Spinal cord (tissue), 10 donors: ENCODE measurements at places on chromosomes 3 and 15. TPM values are rescaled to one million over a fixed set of nuclear protein-coding genes. Genes with fewer than 3 reads are reported as not detected.

- H3K27me3 ChIP-seq = peaks cover 12% of the 10 kb centered on the region
- H3K27ac ChIP-seq = no peak overlapping the region
- peaks cover 76% of the 10 kb centered on the region for H3K36me3 ChIP-seq
- DNase-seq = no peak
These were observed 5.3 kb downstream of the SNX22 start for GRCh38 chr15:64156652-64157331.

- DNase-seq = no peak
- H3K27me3 ChIP-seq = no peaks in the 10 kb centered on the region
- no peak overlapping the region for H3K4me3 ChIP-seq
- H3K27ac ChIP-seq = peak overlapping the region; percentile 25
- H3K4me1 ChIP-seq = no peaks in the 10 kb centered on the region
- peaks cover 43% of the 10 kb centered on the region for H3K36me3 ChIP-seq
These were observed 37.9 kb downstream of the UQCC5 start for GRCh38 chr3:52574056-52574965.

GRCh38 chr15:48250640-48251076 lies 44.6 kb downstream of the SLC12A1 start:
- no peaks in the 10 kb centered on the region for H3K4me1 ChIP-seq
- no peak overlapping the region for H3K4me3 ChIP-seq
- no peaks in the 10 kb centered on the region for H3K36me3 ChIP-seq
- DNase-seq = peak; percentile 92
- H3K27me3 ChIP-seq = no peaks in the 10 kb centered on the region

DNA sequence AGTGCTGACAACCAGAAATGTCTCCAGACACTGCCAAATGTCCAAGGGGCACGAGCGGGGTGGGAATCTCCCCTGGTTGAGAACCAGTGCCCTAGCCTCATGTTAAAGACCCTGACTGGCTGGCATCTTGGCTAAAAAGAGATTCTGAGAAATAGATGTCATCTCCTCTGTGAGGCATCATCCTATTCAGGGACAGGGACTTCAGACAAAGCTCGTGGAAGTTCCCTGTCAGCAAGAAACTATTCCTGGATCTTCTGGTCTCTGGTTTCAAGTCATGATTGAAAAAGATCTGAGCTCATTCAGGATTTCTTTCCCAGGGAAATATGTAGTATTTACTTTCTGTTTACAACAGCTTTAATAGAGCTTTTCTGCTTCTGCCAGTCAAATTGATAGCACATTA lies 10.8 kb downstream of the WDR5B start:
- H3K4me1 ChIP-seq = no peaks in the 10 kb centered on the region
- no peaks in the 10 kb centered on the region for H3K27me3 ChIP-seq
- peaks cover 3% of the 10 kb centered on the region for H3K36me3 ChIP-seq
- no peak for DNase-seq
- H3K4me3 ChIP-seq = no peak overlapping the region

DNA sequence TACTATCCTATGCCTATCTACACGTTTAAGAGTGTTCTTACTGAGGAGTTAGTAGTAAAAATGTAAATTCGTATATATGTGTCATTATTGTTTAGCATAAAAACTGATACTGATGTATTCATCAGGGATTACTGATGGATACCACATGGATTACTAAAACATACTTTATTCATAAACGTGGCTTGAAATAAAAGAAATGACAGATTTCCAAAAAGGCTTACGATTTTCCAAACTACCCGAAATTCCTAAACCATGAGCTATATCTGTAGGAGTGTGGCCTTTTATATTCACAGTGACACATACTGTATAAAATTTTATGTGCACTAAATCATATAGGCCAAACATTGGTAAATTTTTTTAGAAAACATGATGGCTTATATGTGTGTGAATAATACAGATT lies 6.9 kb downstream of the TSC22D2 start:
- DNase-seq = no peak
- H3K4me3 ChIP-seq = no peak overlapping the region
- H3K4me1 ChIP-seq = no peaks in the 10 kb centered on the region
- peak overlapping the region; percentile 31 for H3K27ac ChIP-seq
- no peaks in the 10 kb centered on the region for H3K27me3 ChIP-seq

DNA sequence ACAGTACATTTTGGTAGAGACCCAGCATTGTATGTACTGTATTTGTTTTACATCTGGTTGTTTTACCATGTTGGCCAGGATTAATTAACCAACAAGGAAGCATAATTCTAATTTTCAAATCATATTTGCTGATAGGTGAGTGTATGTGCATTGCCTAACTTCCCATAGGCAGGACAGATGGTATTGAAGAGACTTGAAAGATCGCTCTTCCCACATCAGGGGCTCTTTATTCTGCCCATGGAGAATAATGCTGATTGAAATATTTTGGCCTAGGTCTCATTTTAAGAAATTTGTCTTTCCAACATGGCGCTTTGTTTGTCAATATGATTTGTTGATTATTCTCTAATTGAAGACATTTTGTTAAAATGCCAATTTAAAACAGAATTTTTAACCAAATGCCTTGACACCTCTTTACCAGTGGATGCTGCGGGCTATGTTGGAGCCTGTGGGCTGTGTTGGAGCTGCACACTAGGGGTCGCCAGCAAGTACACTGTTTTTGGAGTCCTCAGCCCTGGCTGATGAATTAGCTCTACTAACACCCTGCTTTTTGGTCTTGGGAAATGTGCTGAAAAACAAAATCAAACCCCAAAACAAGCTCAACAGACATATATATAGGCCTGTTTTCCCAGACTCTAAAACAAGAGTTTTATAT lies 5.3 kb downstream of the P2RY12 start:
- no peak overlapping the region for H3K27ac ChIP-seq
- H3K27me3 ChIP-seq = no peaks in the 10 kb centered on the region
- H3K4me3 ChIP-seq = no peak overlapping the region
- peaks cover 3% of the 10 kb centered on the region for H3K36me3 ChIP-seq
- DNase-seq = no peak

- H3K4me1 ChIP-seq = no peaks in the 10 kb centered on the region
- no peak overlapping the region for H3K4me3 ChIP-seq
- no peaks in the 10 kb centered on the region for H3K27me3 ChIP-seq
- H3K36me3 ChIP-seq = peaks cover 10% of the 10 kb centered on the region
- no peak overlapping the region for H3K27ac ChIP-seq
- no peak for DNase-seq
These were observed 183.2 kb downstream of the GAP43 start for GRCh38 chr3:115806501-115806900.

DNA sequence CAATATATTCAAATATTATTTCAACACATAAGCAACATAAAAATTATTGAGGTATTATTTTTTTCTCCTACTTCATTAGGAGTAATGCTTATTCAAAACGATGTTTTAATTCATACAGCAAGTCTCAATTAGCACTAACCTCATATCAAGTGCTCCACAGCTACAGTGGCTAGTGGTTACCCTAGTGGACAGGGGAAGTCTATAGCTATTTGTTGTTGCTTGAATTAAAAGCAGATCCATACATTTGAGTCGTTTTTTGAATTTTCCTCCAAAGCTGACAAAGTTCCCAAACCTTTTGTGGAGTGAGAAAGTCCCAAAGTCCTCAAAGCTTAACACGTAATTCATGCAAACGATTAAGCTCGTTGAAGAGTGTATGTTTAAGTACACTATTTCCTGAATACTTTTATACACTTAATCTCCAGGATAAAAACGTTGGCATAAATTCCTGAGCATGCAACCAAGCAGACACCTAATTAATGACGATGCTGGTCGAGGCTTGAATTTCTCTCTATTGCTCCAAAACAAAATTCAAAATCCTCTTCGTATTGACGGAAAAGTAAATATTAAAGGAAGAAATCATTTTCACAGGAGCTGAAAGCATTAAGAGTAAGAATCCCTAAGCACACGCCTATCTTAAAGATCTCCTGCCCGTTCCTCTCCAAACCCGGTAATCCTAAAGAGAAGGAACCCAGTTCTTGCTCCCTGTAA lies 985 bp downstream of the VPS13C start:
- H3K27ac ChIP-seq = peak overlapping the region; percentile 85
- H3K36me3 ChIP-seq = no peaks in the 10 kb centered on the region
- DNase-seq = peak; percentile 9
- H3K4me1 ChIP-seq = peaks cover 5% of the 10 kb centered on the region
- H3K27me3 ChIP-seq = peaks cover 9% of the 10 kb centered on the region
- H3K4me3 ChIP-seq = peak overlapping the region; percentile 70

GRCh38 chr3:43389388-43390254 lies 103.3 kb downstream of the SNRK start:
- H3K4me1 ChIP-seq = peaks cover 10% of the 10 kb centered on the region
- no peak for DNase-seq
- H3K27me3 ChIP-seq = no peaks in the 10 kb centered on the region
- H3K4me3 ChIP-seq = no peak overlapping the region
- H3K27ac ChIP-seq = peak overlapping the region; percentile 26
- H3K36me3 ChIP-seq = no peaks in the 10 kb centered on the region

DNA sequence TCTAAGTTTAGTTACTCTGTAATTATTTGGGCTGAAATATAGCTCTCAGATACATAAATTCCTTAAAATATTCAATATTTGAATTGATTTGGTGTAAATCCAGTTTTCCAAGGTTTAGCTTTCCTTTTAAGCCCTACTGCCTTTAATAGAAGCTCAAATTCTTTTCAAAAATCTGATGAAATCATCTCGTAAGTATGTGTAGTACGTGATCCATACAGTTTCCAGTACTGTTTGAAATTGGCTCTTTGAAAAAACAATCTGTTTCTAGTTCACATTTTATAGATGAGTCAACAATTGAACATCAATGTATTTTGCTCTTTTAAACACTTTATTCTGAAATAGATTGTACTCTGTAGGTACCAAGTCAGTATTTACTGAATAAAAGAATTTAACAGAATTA lies 84.2 kb downstream of the LRRC49 start:
- H3K27ac ChIP-seq = no peak overlapping the region
- H3K36me3 ChIP-seq = peaks cover 8% of the 10 kb centered on the region
- H3K27me3 ChIP-seq = no peaks in the 10 kb centered on the region
- DNase-seq = no peak

GRCh38 chr3:59798372-59799086 lies 748.7 kb upstream of the CFAP20DC start:
- no peaks in the 10 kb centered on the region for H3K36me3 ChIP-seq
- no peak overlapping the region for H3K27ac ChIP-seq
- no peak overlapping the region for H3K4me3 ChIP-seq
- H3K4me1 ChIP-seq = no peaks in the 10 kb centered on the region
- DNase-seq = no peak

DNA sequence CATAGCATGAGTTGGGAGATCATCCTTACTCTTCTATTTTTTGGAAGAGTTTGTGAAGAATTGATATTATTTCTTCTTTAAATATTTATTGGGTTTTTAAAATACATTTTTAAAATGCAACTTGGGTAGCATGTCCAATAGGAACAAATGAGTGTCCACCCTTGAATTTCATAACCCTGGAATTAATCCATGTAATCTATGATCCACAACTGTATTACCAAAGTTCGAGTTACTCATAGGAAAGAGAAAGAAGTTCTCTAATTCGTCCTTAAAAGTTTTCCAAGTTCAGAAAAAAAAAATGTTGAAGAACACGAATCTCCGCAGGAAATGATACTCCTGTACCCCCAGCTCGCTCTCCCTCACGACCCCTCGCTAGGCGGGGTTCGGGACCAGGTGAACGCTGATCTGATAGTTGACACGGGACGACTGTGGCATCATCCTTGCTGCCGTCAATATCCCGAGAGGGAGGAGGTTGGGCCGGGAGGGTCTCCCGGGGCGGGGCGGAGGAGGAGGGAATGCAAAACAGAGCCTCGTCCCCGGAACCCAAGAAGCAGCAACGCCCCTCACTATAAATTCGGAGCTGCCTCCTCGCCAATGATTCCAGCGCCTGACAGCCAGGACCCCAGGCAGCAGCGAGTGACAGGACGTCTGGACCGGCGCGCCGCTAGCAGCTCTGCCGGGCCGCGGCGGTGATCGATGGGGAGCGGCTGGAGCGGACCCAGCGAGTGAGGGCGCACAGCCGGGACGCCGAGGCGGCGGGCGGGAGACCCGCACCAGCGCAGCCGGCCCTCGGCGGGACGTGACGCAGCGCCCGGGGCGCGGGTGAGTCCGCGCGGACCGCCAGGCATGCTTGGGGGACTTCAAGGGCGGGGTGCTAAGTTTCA lies at the start of gene AGTR1:
Gene AGTR1 (plus strand): TSS at position 598 of the 884 bp plus-strand sequence. CDS start 43,133 bp downstream, outside the sequence.
- DNase-seq = peak; percentile 69
- H3K27ac ChIP-seq = no peak within 1 kb of the TSS
- H3K4me3 ChIP-seq = peak within 1 kb of the TSS; percentile 52
- peaks cover 11% of the 10 kb centered on the region for H3K4me1 ChIP-seq
- H3K27me3 ChIP-seq = peaks cover 8% of the 10 kb centered on the region

- H3K36me3 ChIP-seq = no peaks in the 10 kb centered on the region
- H3K27me3 ChIP-seq = no peaks in the 10 kb centered on the region
- no peak overlapping the region for H3K27ac ChIP-seq
- no peak for DNase-seq
- H3K4me1 ChIP-seq = no peaks in the 10 kb centered on the region
- H3K4me3 ChIP-seq = no peak overlapping the region
These were observed 64.7 kb upstream of the PROK2 start for GRCh38 chr3:71849681-71850080.

The CCNDBP1 gene
- 56.6 TPM for polyA plus RNA-seq

The CCDC191 gene
- 13.1 TPM for polyA plus RNA-seq

The NTRK3 gene
- polyA plus RNA-seq = 59.1 TPM

The IL5RA gene
- 8.1 TPM for polyA plus RNA-seq

The ETV5 gene
- 42.7 TPM for polyA plus RNA-seq
